Endodermal cell (in vitro differentiated cells): ENCODE measurements at places on chromosomes 11 and 22.

DNA sequence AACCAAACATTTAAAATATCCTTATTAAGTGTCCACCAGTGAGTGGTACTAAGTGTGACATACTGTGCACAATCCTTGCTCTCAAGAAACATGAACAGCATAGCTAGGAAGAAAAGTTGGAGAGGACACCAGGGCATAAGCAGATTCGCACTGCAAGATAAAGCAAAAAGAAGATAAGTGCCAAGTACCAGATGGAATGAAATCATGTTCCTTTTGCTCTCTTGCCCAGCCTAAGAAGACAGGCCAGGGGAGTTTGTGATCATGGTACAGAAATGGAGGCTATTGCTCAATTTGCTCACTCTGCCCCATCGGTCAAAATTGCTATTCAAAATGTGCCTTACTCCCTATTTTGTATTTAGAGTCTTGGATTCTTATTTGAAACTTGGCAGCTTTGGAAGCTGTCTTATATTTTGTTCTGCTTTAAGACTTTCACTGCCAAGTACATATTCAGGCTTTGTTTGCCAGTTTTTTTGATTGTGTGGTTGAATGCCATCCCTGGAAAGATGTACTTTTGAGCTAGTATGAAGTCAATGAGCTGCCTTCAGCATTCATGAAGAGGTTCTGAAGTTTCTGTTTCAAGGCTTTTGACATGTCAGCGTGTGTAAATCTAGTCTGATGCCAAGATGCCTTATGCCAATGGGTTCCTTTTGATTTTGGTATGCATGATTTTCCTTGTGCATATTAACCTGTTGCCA is 90.3 kb downstream of the PAX6 start:
- H3K36me3 ChIP-seq, result no peaks in the 10 kb centered on the region
- H3K27me3 ChIP-seq, result no peaks in the 10 kb centered on the region
- no peaks in the 10 kb centered on the region for H3K4me1 ChIP-seq

GRCh38 chr11:15406851-15407351 is 292.2 kb downstream of the INSC start:
- DNase-seq, result no peak
- no peak overlapping the region for H3K4me3 ChIP-seq

DNA sequence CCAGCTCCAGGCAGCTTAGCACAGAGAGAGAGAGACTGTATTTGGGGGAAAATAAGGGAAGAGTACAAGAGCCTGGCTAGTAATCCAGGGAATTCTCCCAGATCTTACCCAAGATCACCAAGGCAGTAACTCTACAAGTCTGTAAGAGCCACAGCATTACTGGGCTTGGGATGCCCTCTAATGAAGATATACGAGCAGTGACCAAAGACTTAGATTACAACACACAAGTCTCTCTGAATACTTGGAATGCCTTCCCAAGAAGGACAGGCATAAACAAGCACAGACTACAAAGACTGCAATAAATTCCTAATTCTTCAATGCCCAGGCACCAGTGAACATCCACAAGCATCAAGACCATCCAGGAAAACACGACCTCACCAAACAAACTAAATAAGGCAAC is 17.7 kb downstream of the DNAJC24 start:
- H3K27me3 ChIP-seq, result no peaks in the 10 kb centered on the region
- H3K4me1 ChIP-seq, result no peaks in the 10 kb centered on the region
- no peak overlapping the region for H3K27ac ChIP-seq
- DNase-seq, result no peak

GRCh38 chr11:2314525-2315394 is 12.9 kb downstream of the TSPAN32 start:
- H3K4me3 ChIP-seq, result no peak overlapping the region
- no peak for DNase-seq
- H3K27ac ChIP-seq, result no peak overlapping the region

GRCh38 chr22:23257889-23258825 is 77.8 kb downstream of the BCR start:
- H3K27me3 ChIP-seq, result no peaks in the 10 kb centered on the region
- no peaks in the 10 kb centered on the region for H3K4me1 ChIP-seq
- H3K4me3 ChIP-seq, result no peak overlapping the region
- H3K36me3 ChIP-seq, result peaks cover 79% of the 10 kb centered on the region

DNA sequence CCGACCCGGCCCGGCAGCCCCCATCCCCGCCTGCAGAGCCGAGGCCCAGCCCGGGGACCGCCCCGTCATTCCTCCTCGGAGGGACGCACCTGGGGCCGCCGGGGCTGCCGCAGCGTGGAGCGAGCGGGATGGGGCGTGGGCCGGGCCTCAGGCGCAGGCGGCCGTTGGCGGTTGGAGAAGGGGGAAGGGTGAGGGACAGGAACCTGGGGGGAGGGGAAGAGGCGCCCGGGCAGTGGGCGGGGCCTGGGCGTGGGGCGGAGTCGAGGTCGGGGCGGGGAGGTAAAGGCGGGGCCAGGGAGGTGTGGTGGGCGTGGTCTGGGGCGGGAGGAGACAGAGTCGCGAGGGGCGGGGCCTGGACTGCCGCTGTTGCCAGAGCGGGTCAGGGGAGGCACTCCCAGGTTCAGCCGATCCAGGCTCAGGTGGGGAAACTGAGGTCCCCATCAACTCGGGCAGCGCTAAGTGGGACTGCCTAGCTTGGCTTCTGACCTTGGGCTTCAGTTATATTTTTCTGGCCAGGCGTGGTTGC is at the start of gene TESMIN:
Gene TESMIN (minus strand): TSS at position 190 of the 526 bp plus-strand sequence. CDS start 860 bp downstream, outside the sequence.
- H3K36me3 ChIP-seq, result no peaks in the 10 kb centered on the region
- H3K27me3 ChIP-seq, result no peaks in the 10 kb centered on the region
- no peak within 1 kb of the TSS for H3K4me3 ChIP-seq
- no peaks in the 10 kb centered on the region for H3K4me1 ChIP-seq

GRCh38 chr11:65386307-65387140 is at the start of gene FRMD8:
Gene FRMD8, plus strand, starts transcription at chr11:65386637. Its CDS starts 400 bp downstream, at chr11:65387037.
- H3K4me3 ChIP-seq, result peak within 1 kb of the TSS; percentile 89
- DNase-seq, result peak; percentile 90
- no peaks in the 10 kb centered on the region for H3K36me3 ChIP-seq
- H3K4me1 ChIP-seq, result peaks cover 6% of the 10 kb centered on the region
- H3K27ac ChIP-seq, result no peak within 1 kb of the TSS

- H3K27ac ChIP-seq, result no peak overlapping the region
- peaks cover 31% of the 10 kb centered on the region for H3K36me3 ChIP-seq
- peaks cover 2% of the 10 kb centered on the region for H3K4me1 ChIP-seq
- no peaks in the 10 kb centered on the region for H3K27me3 ChIP-seq
Measured at GRCh38 chr11:7564803-7565202, 51.0 kb downstream of the PPFIBP2 start.

- no peaks in the 10 kb centered on the region for H3K4me1 ChIP-seq
- DNase-seq, result no peak
- no peaks in the 10 kb centered on the region for H3K27me3 ChIP-seq
- H3K4me3 ChIP-seq, result no peak overlapping the region
- H3K36me3 ChIP-seq, result no peaks in the 10 kb centered on the region
Measured at GRCh38 chr11:95570845-95571244, 218.7 kb downstream of the FAM76B start.

DNA sequence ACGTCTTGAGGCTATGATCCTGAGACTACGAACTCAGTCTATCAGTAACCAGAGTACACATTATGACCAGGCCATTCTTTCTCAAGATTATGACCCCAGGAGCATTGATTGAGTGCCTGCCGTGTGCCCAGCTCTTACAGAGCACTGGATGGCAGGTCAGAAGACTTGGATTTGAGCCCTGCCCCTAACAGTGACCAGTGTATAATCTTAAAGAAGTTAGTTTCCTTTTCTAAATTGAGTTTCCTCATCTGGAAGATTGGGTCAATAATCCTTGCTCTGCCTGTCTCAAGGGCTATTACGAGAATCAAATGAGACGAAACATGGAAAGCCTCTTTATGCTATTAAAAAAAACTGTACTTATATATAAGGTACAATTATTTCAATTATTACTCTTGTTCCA is 38.2 kb downstream of the SLCO2B1 start:
- no peak overlapping the region for H3K27ac ChIP-seq
- H3K4me1 ChIP-seq, result no peaks in the 10 kb centered on the region
- no peaks in the 10 kb centered on the region for H3K27me3 ChIP-seq

GRCh38 chr22:19079691-19080090 is 42.5 kb downstream of the DGCR2 start:
- no peak for DNase-seq
- H3K36me3 ChIP-seq, result peaks cover 46% of the 10 kb centered on the region
- no peak overlapping the region for H3K27ac ChIP-seq

DNA sequence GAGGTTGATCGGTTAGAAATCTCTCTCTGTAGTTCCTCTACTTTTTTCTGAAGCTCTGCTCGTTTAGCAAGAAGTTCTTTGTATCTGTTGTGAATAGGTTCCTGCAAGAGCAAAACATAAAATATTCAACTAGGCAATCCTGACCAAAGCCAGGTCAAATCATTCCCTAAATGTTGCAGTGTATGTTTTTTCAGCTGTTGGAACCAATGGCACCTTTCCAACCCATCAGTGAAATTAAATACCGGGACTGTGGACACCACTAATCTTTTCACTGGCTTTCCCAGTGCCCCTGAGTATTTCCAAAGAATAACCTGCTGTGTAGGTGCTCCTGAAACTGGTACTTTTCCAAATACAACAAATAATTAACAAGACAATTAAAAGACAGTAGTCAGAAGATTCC is 45.1 kb downstream of the CEP57 start:
- DNase-seq, result no peak
- H3K36me3 ChIP-seq, result peaks cover 87% of the 10 kb centered on the region
- no peaks in the 10 kb centered on the region for H3K4me1 ChIP-seq

DNA sequence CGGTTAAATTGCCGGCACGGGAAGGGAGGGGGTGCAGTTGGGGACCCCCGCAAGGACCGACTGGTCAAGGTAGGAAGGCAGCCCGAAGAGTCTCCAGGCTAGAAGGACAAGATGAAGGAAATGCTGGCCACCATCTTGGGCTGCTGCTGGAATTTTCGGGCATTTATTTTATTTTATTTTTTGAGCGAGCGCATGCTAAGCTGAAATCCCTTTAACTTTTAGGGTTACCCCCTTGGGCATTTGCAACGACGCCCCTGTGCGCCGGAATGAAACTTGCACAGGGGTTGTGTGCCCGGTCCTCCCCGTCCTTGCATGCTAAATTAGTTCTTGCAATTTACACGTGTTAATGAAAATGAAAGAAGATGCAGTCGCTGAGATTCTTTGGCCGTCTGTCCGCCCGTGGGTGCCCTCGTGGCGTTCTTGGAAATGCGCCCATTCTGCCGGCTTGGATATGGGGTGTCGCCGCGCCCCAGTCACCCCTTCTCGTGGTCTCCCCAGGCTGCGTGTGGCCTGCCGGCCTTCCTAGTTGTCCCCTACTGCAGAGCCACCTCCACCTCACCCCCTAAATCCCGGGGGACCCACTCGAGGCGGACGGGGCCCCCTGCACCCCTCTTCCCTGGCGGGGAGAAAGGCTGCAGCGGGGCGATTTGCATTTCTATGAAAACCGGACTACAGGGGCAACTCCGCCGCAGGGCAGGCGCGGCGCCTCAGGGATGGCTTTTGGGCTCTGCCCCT is 529 bp upstream of the CCND1 start:
- peak; percentile 70 for DNase-seq
- peaks cover 43% of the 10 kb centered on the region for H3K27me3 ChIP-seq
- H3K4me1 ChIP-seq, result peaks cover 5% of the 10 kb centered on the region
- H3K36me3 ChIP-seq, result no peaks in the 10 kb centered on the region
- peak overlapping the region; percentile 81 for H3K27ac ChIP-seq

GRCh38 chr22:24423519-24424000 is 3.8 kb upstream of the ADORA2A start:
- no peak overlapping the region for H3K4me3 ChIP-seq
- peak; percentile 88 for DNase-seq
- H3K36me3 ChIP-seq, result no peaks in the 10 kb centered on the region
- H3K27me3 ChIP-seq, result peaks cover 27% of the 10 kb centered on the region
- no peaks in the 10 kb centered on the region for H3K4me1 ChIP-seq
